Activated CD8-positive, alpha-beta memory T cell treated with anti-CD3 and anti-CD28 coated beads, Interleukin-2, amount 50 U/mL, for 48 hours (primary cell): ENCODE measurements at places on chromosomes 1 and 21.

DNA sequence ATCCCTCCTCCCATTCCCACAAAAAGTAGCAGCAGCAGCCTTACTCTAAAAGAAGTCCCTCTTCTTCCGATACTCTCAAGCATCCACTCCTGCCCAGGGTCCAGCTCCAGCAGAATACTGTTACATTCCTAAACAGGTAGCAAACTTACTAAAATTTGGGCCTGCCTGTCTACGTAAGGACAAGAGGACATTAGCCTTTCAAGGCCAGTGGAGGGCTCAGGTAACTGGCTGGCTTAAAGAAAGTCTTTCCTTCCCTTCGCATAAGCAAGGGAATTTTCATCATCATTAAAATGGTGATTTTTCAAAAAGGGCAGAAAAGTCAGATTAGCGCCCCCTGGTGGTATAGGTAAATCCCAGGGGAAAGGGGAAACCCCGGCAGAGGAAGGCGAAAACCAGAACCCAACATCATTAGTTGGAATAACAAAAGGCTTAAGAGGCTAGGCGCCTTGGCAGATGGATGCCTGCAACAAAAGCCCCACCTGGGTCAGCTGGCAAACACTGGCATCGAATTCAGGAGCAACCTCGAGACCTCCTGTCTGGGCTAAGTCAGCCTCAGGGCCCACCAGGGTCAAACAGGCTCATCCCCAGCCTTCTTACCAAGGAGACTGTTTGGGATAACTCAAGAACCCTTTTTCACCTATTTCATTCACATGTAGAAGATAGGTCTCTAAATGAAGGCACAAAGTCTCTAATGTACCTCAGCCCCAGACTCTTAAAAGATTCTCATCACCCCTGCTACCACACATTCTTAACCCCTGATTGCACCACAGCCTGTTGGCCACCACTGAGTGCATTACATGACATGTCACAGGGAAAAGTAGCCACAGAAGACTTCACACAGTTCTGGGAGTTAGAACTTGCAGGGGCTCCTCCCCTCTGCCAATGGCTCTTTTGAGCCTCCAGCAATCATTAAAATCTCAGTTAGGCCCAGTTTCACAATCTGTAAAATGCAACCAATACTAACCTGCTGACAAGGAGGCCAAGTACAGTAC, 36.7 kb downstream of the ERI3 start:
- peak; percentile 62 for DNase-seq

- no peak for DNase-seq
Measured at GRCh38 chr1:77797991-77798390, 18.5 kb downstream of the MIGA1 start.

DNA sequence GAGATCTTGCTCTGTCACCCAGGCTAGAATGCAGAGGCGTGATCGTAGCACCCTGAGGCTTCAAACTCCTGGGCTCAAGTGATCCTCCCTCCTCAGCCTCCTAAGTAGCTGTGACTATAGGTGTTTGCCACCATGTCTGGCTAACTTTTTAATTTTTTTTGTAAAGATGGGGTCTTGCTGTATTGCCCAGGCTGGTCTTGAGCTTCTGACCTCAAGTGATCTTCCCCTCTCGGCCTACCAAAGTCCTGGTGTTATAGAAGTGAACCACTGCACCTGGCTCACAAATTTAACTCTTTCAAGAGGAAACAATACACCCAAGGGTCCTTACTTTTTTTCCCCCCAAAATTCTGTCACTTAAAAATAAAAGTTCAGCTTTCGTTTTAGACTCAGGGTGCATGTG, 62.3 kb downstream of the GALNT2 start:
- no peak for DNase-seq

GRCh38 chr1:93964777-93965200, 55.6 kb upstream of the GCLM start:
- no peak for DNase-seq

DNA sequence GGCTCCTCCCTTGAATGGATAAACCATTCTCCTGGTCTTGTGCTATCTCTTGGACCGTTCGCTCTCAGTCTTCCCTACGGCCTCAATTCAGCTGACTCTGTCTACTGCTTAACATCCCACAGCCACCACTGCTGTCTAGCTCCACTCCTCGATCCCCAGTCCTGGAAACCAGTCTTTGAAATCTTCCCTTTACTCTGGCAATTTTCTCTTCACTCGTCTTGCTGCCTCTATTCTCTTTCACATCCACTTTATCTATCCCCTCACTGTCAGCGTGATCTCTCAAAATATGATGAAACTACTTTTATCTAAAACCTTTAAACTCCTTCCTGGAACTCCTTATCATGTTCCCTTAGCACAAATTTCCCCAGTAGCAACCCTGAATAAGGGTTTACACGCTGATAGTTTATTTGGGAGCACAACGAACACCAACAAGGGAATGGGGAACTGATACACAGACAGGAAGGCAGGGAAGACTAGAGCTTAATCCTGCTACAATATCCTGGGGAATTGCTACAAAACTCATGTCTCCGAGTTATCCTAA, 131.6 kb upstream of the SAMSN1 start:
- DNase-seq = no peak

- no peak for DNase-seq
Measured at GRCh38 chr1:66412704-66413103, 121.2 kb upstream of the SGIP1 start.

- no peak for DNase-seq
Measured at GRCh38 chr21:23488245-23488644, 2119.0 kb downstream of the MRPL39 start.

GRCh38 chr1:58854576-58854975, 70.7 kb upstream of the JUN start:
- DNase-seq = no peak

- no peak for DNase-seq
Measured at GRCh38 chr1:20382711-20383110, 92.0 kb downstream of the VWA5B1 start.

- no peak for DNase-seq
Measured at GRCh38 chr1:23091545-23091944, 72.3 kb downstream of the KDM1A start.

DNA sequence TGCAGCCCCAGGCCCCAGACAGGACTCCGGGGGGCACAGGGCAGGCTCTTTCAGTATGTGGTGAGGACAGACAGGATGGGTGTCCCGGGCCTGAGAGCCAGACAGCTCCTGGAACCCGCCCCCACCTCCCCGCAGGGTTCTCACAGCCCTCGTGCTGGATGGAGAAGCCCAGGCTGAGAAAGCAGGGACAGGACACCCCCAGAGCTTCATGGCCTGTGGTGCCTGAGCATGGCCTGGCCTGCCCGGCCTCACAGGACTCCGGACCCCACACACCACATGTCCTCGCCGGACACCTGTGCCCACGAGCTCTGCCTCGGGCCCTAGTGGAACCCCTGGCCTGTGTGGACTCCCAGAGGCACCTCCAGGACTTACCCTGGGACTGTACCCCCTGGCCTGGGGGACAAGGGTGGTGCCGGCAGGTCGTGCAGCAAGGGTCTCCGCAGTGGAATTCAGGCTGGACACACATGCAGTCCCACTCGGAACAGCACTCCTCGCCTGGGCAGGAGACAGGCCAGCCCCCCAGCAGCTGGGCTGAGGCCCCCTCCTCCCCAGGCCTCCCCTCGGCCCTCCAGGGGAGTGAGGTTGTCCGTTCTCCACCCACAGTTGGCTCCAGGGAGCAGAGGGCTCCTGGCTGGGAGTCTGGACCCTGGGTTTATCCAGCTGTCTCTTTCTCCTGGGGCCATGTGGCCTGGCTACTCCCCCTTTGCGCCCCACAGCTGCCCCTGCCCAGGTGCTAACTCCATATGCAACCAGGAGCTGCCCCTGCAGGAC, 1.2 kb downstream of the TNFRSF18 start:
- peak; percentile 60 for DNase-seq

DNA sequence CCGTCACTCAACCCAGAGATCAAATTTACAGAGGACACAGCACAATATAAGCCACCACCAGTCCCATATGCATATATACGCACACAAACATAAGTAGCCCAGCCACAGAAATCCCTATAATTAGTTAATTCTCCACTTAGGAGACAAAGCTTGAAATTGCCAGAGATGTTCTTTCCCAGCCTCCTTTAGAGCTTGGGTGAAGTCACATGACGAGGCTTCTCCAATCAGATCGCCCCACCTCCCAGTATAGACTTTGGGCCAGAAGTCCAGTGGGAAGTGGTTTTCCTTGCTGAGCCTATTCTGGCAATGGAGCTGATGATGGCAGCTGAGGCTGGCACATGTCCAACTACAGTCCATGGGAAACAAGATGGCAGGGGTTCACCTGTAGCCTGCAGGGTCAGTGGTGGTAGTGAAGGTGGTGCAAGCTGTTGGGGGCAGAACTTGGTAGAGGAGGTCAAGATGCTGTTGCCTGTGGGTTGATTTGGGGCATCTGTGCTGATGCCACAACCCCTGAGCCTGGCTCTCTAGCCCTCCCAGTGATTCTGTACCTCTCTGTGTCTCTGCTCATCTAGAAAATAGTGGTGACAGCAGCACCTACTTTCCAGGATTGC, 535.9 kb downstream of the MATN1 start:
- DNase-seq = no peak

- DNase-seq = no peak
Measured at GRCh38 chr1:85340427-85340826, 64.0 kb upstream of the BCL10 start.

DNA sequence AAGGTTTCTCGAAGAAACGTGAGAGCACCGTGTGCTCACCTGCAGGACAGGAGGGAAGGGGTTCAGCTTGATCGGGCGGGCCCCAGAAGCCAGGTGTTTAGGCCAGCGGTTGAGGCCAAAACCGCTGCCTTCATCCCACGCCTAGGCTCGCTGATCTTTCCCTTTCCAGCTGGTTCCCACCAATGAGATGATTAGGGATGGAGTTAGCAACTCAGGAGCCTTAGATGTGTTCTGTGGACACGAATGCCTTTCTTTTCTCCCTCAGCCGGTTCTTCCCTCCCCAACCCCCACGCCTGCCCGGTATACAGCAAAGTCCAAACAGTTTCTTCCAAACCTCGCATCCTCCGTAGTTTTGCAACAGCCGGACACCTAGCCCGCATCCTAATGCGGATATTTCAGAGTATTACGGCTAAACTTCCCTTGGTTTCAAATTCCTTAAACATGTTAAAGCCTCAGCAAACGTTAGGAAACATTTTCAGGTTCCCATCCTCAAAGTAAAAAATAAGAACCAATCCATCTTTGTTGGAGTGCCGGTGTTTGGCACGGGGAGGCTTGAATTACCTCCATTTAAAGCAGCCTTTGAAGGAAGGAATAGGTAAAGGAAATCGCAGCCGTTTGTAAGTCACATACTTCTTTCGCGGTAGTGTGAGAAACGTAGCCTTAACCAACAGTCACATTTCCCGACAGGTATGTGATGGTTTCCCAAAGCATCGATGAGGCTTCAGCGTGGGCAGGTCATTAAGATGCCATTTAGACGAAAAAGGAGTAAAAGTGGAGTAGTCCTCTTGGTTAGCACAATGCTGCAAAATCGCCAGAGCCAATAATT, 1.1 kb downstream of the LRRC8C start:
- no peak for DNase-seq

- peak; percentile 59 for DNase-seq
Measured at GRCh38 chr1:207868251-207868773, 42.6 kb downstream of the CD34 start.

- no peak for DNase-seq
Measured at GRCh38 chr1:13498553-13498952, 15.2 kb downstream of the LRRC38 start.

DNA sequence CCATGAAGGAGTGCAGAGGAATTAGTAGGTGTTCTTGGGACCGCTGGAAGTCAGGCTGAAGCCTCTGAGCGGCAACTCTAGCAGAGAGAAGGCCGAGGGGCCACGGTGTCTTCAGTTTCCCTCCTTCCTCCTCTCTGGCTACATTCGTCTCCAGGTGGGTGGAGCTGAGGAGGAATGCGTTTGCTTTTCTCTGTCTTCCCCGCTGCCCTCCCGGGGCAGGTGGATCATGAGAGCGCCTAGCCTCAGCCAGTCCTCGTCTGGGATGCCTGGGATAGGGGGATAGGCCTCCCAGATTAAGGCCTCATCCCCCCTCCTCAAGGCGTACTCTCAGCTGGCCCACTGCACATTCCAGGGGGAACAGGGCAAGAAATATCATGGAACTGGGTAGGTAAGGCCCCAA, 7.5 kb upstream of the GOLT1A start:
- DNase-seq = no peak

DNA sequence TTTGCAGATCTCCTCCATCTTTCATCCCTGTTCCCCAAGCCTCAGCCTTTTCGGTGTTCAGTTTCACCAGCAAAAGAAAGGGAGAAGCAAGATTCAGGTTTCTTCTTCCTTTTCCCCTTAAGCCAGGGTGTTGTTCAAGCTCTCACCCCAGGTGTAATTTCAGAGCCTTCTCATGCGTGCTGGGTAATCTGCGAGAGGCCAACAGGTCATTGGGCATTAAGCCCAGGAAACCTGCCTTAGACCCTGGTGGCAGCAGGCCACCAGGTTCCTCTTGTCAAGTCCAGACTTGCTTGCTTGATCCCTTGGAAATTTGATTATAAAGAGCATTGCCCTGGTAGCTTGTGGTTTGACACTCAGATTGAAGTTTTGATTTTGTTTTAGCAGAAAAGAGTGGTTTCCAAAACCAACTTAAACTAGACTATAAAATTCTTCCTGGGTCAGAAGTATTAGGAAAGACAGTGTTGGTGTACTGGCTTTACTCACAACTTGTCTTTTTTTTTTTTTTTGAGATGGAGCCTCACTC, 6.9 kb downstream of the AKR1A1 start:
- no peak for DNase-seq

DNA sequence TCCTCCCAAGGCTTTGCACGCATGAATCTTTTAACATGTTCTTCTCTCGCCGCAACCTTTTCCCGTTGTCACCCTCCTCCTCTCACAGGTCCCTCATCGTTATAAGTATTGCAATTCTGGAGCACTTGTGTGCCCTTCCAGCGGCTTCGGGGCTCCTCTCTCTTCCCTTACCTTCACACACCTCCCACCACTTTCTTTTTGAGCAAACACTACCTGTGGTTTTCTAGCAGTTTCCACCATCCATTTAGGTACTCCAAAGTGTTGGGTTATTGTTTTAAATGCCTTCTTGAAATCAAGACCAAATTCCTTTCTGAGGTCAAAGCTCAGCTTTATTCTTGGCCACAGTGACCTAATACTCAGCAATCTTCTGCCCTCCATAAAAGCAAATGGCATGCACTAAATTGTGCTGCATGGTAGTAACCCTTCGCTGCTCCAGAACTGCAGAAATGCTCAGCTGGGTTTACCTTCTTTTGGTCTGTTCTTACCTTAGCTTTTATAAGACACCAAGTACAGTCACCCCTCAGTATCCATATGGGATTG, 472.4 kb downstream of the SETD4 start:
- DNase-seq = no peak

GRCh38 chr1:90561103-90561783, 155.9 kb downstream of the BARHL2 start:
- DNase-seq = no peak

- DNase-seq = no peak
Measured at GRCh38 chr1:26351590-26352337, 2.2 kb downstream of the CRYBG2 start.

GRCh38 chr21:17784180-17784598, 35.0 kb downstream of the C21orf91 start:
- no peak for DNase-seq

- DNase-seq = no peak
Measured at GRCh38 chr1:150775276-150775675, 9.7 kb upstream of the CTSS start.
